GM12878 (cell line): ENCODE measurements at places on chromosomes 1 and 21. TPM values are rescaled to one million over a fixed set of nuclear protein-coding genes. Genes with fewer than 3 reads are reported as not detected.

Gene ZMYM4
- total RNA-seq = 37.0 and 38.4 TPM in 2 replicates

Gene RGSL1
- total RNA-seq = not detected in 2 replicates

DNA sequence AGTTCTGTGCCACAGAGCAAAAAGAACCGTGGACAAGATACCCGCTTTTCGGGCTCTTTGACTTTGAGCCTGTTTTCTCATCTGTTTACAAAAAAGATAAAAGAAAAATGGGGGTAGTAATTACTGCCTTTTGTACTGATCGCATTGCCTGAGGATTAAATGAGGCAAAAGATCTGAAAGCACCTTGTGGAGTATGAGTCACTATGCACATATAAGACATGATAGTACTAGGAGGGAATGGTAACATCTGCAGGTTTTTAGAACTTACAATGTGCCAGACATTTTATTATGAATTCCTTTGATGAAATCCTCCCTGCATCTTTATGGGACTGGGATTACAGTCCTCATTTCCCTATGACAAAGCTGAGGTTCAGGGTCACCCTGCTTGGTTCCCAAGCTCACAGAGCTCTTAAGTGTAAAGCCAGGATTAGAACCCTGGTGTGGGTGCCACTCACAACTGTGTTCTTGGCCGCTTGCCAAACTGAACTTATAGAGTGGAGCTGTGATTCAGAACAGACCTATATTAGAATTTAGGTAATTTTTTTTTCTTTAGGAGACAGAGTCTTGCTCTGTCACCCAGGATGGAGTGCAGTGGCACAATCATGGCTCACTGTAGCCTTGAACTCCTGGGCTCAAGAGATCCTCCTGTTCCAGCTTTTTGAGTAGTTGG, 1.8 kb downstream of the DISC1 start:
- H3K36me3 ChIP-seq = no peaks in the 10 kb centered on the region
- DNase-seq = no peak
- no peaks in the 10 kb centered on the region; the same call in 1 of the 2 replicates for H3K27me3 ChIP-seq
- no peak overlapping the region for H3K4me3 ChIP-seq
- H3K27ac ChIP-seq = no peak overlapping the region
- peaks cover 6% of the 10 kb centered on the region; the same call in 1 of the 2 replicates for H3K4me1 ChIP-seq

GRCh38 chr1:66341446-66342089, 192.4 kb upstream of the SGIP1 start:
- no peak for DNase-seq
- no peaks in the 10 kb centered on the region for H3K36me3 ChIP-seq
- H3K4me1 ChIP-seq = peaks cover 28% of the 10 kb centered on the region
- H3K27me3 ChIP-seq = no peaks in the 10 kb centered on the region
- peak overlapping the region; percentile 42 for H3K4me3 ChIP-seq

DNA sequence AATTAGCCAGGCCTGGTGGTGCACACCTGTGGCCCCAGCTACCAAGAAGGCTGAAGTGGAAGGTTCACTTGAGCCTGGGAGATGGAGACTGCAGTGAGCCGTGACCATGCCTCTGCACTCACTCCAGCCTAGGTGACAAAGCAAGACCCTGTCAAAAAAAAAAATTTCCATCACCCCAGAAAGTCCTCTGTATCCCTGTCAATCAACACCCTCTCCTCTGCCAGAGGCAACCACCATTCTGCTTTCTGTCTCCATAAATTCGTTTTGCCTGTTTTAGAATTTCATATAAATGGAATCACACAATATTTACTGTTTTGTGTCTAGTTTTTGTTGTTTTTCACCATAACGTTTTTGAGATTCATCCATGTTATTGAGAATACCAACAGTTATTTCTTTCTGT, 141.6 kb upstream of the SLC45A1 start:
- no peak overlapping the region for H3K27ac ChIP-seq
- H3K4me3 ChIP-seq = no peak overlapping the region
- no peaks in the 10 kb centered on the region for H3K36me3 ChIP-seq
- H3K27me3 ChIP-seq = no peaks in the 10 kb centered on the region

DNA sequence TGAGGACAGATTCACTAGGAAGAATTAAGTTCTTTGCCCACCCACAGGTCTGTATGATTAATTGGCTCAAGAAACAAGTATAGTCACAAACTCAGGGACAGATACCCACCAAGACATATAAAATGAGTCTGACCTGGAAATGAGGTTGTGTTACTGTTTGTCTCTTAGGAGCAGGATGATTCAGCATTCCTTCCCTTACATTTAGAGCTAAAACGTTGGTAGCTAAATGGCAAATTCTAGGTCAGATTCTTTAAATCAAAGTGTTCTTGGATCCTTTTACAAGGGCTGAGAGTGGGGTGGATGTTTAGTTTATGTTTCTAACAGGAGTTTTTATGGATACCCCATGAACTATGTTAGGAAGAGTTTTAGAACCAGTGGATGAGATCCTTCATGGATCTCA, 4.7 kb downstream of the RIMKLA start:
- no peak for DNase-seq
- no peaks in the 10 kb centered on the region for H3K27me3 ChIP-seq
- no peak overlapping the region for H3K4me3 ChIP-seq
- no peaks in the 10 kb centered on the region for H3K36me3 ChIP-seq
- H3K4me1 ChIP-seq = no peaks in the 10 kb centered on the region

DNA sequence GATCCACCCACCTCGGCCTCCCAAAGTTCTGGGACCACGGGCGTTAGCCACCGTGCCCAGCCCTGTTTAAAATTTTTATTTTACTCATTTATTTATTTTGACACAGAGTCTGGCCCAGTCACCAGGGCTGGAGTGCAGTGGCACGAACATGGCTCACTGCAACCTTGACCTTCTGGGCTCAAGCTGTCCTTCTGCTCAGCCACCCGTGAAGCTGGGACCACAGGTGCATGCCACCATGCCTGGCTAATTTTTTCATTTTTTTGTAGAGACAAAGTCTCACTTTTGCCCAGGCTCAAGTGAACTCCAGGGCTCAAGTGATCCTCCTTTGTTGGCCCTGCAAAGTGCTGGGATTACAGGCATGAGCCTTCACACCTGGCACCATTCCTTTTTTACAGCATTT, 27.5 kb upstream of the DNAJC6 start:
- no peak overlapping the region for H3K27ac ChIP-seq
- no peaks in the 10 kb centered on the region for H3K4me1 ChIP-seq
- no peak for DNase-seq
- no peaks in the 10 kb centered on the region for H3K36me3 ChIP-seq
- no peak overlapping the region for H3K4me3 ChIP-seq

- H3K36me3 ChIP-seq = no peaks in the 10 kb centered on the region
- no peak for DNase-seq
- H3K4me1 ChIP-seq = no peaks in the 10 kb centered on the region
These were observed 81.0 kb upstream of the LHX8 start for GRCh38 chr1:75053207-75053606.

- H3K27ac ChIP-seq = no peak overlapping the region
- no peak overlapping the region for H3K4me3 ChIP-seq
- peaks cover 5% of the 10 kb centered on the region; the same call in 1 of the 2 replicates for H3K4me1 ChIP-seq
- peak; percentile 7 for DNase-seq
- no peaks in the 10 kb centered on the region for H3K27me3 ChIP-seq
- H3K36me3 ChIP-seq = no peaks in the 10 kb centered on the region
These were observed 6.0 kb upstream of the SHISA4 start for GRCh38 chr1:201882665-201883132.

DNA sequence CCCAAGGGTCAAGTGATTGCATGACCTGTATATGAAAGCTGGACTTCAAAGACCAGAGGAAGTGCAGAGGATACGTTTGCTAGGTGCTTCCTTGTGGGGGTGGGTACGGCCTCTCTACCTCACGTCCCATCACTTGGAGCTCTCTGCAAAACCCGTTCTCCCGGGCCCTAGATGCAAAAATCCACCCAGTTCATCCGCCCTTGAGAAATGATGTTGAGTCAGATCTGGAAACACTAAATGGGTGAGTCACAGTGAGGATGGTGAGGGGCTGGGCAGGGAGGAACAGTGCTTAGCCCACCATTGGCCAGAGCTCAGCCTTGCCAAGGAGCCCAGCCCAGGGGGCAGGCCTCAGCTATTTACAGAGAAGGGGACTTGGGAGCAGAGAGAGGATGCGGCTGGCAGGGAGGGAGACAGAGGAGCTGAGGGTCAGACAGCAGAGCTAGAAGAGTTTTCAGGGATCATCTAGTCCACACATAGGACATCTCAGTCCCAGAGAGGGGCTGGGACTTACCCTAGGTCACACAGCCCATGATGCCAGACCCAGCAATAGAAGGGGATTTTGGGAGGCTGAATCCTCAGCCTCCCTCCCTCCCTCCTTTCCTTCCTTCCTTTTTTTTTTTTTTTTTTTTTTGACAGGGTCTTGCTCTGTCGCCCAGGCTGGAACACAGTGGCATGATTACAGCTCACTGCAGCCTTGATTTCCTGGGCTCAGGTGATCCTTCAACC, 14.6 kb downstream of the ARHGEF10L start:
- no peaks in the 10 kb centered on the region for H3K27me3 ChIP-seq
- H3K36me3 ChIP-seq = no peaks in the 10 kb centered on the region
- no peaks in the 10 kb centered on the region for H3K4me1 ChIP-seq
- DNase-seq = peak; percentile 9

GRCh38 chr1:28112388-28113241, 24.2 kb upstream of the EYA3 start:
- H3K27ac ChIP-seq = no peak overlapping the region
- no peaks in the 10 kb centered on the region for H3K36me3 ChIP-seq
- H3K27me3 ChIP-seq = no peaks in the 10 kb centered on the region
- no peak for DNase-seq
- peaks cover 39% of the 10 kb centered on the region for H3K4me1 ChIP-seq
- H3K4me3 ChIP-seq = no peak overlapping the region
